Daoy (cell line): ENCODE measurements at places on chromosomes 16 and 17. TPM values are rescaled to one million over a fixed set of nuclear protein-coding genes. Genes with fewer than 3 reads are reported as not detected.

The CA10 gene
- not detected in 2 replicates for total RNA-seq

The GINS2 gene
- 31.4 and 38.1 TPM in 2 replicates for total RNA-seq

DNA sequence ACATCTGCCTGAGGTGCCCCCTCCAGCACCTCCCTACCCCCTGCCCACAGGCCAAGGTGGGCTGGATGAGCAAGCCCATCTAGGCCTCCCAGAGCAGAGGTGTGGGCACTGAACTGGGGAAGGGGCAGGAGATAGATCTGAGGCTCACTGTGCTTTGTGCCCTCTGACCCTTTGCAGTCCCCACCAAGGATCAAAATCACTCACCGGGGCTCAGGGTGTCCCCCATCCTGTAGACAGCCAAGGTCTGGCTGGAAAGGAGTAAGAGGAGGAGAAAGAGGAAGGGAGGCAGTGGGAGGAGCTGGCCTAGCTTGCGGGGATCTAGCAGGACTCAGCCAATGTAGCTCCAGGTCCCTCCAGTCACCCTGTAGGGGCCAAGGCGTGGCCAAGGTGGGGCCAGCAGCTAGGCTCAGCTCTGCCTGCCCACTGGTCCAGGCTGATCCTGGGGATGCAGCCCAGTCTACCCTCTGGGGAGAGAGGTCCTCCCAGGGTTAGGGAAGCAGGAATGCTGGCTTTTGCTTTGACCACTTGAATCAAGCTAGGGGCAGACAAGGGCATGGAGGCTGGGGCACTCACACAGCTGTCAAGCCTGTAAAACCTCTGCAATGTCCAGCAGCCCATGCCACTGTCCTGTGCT lies 1.8 kb downstream of the SLC12A4 start:
- no peak for DNase-seq

The BAIAP3 gene
- 0.11 and 1.2 TPM in 2 replicates for total RNA-seq

- no peak for DNase-seq
These were observed 16.6 kb downstream of the SOX8 start for GRCh38 chr16:998211-998610.

The C16orf46 gene
- total RNA-seq, result 0.09 and 0.29 TPM in 2 replicates
